SK-N-MC (cell line): ENCODE measurements at places on chromosomes 16 and 17.

GRCh38 chr17:75754378-75755204 lies 10.4 kb downstream of the GALK1 start:
- DNase-seq: no peak

GRCh38 chr16:88069397-88070168 lies 118.3 kb downstream of the BANP start:
- DNase-seq: no peak

GRCh38 chr16:84606081-84606875 lies 11.6 kb downstream of the COTL1 start:
- DNase-seq: no peak

GRCh38 chr16:88975511-88976061 lies 1.4 kb downstream of the CBFA2T3 start:
- DNase-seq: no peak

DNA sequence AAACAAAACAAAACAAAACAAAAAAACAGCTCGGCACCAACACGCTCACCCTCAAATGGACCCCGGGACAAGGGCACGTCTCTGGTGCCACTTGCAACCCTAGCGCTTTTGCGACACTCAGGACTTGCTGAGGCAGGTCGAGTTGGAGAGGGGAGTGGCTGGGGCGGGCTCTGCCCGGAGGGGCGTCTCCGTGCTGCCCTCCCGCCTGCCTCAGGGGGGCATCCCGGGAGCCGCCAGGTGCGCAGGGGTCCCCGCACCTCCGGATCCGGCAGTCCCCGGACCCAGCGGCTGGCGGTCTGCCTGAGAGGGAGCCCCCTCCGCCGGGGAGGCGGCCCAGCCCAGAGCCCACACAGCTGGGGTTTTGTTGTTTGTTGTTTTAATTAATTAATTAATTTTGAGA lies at the start of gene SLC52A1:
SLC52A1 (minus strand) TSS at position 112 of the 400 bp plus-strand sequence. CDS start 820 bp downstream, outside the sequence.
- no peak for DNase-seq

DNA sequence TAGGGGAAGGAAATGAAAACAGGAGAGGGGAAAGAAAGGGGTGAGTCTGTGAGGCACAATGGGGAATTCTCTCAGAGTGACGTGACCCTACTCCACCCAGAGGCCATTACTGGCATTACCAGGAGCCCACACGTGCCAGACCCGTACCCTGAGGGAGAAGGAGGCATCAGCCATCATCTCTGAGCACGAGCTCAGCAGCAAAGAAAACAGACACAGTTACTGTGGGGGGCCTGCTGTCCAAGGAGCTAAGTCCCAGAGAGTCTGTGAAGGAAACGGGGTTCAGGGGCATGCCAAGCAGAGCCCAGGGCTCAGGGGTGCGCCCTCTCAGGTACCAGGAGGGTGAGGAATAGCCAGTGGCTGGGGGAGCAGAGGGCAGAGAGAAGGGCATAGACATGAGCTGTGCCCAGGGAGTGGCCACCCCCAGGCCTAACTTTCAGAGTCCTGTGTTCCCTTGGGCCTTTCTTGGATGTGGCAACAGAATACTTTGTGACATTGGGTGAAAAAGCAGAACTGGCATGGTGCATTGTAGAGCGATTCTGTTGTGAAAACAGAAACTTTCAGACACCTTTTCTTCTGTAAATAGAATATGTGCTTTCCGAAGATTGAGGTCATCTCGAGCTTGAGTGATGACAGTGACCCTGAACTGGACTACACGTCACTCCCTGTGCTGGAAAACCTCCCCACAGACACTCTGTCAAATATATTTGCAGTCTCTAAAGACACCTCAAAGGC lies 11.3 kb downstream of the TAF1C start:
- no peak for DNase-seq

DNA sequence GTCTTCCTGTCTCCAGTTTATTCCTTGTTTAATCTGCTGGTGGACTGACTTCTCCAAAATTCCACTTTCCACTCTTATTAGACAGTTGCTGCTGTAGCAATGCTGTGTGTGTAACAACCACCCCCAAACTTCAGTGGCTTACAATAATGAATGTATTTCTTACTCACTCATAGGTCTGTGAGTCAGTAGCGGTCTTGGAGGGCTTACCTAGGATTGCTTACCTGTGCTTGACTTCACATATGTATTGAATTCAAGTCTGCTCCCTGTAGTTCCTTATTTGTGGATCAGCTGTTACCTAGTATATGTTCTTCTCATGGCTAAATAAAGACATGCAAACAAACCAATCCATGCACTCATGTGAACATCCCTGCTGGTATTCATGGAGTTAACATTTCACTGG lies 224.6 kb downstream of the MAP2K6 start:
- DNase-seq: no peak

- DNase-seq: no peak
Observed at GRCh38 chr17:19342611-19343255, 19.8 kb downstream of the B9D1 start.

- no peak for DNase-seq
Observed at GRCh38 chr17:81879121-81879520, 8.0 kb upstream of the ARHGDIA start.

- no peak for DNase-seq
Observed at GRCh38 chr16:17306745-17307144, 164.0 kb downstream of the XYLT1 start.

- DNase-seq: no peak
Observed at GRCh38 chr17:67021743-67022450, 22.5 kb upstream of the CACNG1 start.

DNA sequence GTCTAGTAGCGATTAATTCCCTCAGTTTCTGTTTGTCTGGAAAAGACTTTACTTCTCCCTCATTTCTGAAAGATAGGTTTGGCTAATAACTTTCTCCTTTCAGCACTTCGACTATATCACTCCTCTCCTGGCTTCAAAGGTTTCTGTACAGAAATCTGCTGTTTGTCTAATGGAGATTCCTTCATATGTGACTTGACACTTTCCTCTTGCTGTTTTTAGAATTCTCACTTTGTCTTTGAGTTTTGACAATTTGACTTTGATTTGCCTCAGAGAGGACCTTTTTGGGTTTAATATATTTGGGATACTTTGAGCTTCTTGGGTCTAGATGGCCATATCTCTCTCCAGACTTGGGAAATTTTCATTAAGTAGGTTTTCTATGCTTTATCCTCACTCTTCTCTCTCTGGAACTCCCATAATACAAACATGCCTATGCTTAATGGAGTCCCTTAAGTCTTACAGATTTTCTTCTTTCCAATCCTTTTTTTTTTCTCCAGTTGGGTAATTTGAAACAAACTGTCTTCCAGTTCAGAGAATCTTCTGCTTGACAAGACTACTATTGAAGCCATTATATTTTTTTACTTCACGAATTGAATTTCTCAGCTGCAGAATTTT lies 7.8 kb upstream of the PRSS21 start:
- DNase-seq: no peak

GRCh38 chr16:82730901-82731300 lies 104.1 kb downstream of the CDH13 start:
- no peak for DNase-seq

DNA sequence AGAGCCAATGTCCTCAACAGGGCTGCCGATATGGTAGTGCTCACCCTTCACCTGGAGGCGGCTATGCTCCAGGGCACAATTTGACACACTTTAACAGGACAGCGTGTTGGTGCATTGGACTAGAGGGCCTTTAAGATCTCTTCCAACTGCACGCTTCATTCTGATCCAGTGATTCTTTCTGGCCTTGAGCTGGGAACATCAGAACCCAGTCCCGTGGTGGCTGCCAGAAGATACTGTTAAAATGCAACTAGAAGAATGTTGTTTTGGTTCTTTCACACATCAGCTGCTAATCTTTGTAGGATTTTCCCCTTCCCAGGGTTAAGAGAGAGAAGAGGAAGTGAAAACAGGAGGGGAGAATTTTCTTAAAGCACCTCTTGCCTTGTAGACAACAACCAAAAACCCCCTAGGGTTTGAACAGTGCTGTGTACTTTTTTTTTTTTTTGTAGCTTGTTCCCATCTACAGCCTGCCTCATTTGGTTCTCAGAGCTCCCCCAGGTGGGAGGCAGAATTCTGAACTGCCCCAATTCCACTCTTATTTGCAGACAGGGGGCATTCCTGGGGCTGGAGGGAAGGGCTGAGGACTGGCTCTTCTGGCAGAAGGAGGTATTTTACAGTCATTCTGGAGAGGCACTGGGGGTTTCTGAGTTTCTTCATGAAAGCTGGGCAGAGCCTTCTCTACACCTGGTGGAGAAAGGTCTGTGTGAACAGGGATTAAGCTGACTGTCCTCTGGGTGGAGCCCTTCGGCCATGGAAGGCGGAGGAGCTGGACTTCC lies 32.4 kb downstream of the SMARCE1 start:
- DNase-seq: no peak

GRCh38 chr17:76816590-76817135 lies 51.5 kb upstream of the MGAT5B start:
- DNase-seq: no peak

GRCh38 chr16:57289391-57290257 lies 5.2 kb upstream of the PLLP start:
- DNase-seq: no peak
